NCI-H2107 (cell line): ENCODE measurements at places on chromosomes 5 and 9.

- DNase-seq: no peak
These were observed 4.5 kb upstream of the MOB3B start for GRCh38 chr9:27534131-27534530.

DNA sequence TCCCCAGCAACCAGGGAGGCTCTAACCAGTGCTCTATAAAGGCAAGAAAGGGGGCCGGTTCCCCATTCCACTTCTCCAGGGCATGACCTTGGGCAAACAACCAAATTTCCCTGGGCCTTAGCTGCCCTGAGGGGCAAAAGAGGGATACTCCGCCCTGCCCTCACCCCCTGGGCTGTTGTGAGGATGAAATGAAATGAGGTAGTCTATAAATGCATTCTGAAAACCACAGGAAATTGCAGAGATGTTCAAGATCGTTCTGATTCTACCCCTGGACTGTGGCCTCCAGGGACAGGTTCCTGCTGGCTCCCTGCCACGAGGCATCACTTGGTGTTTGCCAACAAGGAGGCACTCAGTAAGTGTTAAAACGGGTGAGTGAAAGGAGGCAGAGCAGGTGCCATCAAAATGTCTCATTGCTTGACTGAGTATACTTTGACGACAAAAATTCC, 5.7 kb downstream of the RAPGEF1 start:
- no peak for DNase-seq

- DNase-seq: no peak
These were observed 675 bp upstream of the SPAAR start for GRCh38 chr9:35908504-35909125.

DNA sequence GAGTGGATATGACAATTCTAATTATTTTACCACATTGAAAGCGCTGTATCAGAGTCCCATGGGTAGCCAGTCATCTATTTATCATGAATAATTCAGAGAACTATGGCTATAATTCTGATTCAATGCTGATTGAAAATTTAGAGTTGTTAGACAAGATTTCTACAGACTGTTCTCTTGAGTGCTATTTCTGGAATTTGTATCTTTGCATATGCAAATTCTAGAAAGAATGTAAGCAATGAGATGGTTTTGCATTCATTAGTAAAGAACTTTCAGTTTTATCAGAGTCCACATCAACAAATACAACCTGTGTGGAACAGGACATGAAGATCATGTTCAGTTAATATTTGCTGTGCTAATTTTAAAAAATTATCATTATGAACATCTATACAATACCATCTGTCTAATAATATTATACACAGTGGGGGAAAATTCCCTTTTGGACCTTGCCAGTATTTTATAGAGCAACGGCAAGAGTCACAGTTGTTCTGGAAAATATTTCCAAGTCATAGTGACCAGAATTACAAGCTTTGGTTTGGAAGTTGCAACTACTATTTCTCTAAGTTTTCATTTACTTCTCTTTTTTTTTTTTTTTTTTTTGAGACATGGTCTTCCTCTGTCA, 372.7 kb upstream of the PTGER4 start:
- DNase-seq: no peak

GRCh38 chr9:75864266-75864665, 26.2 kb upstream of the PCSK5 start:
- DNase-seq: no peak

DNA sequence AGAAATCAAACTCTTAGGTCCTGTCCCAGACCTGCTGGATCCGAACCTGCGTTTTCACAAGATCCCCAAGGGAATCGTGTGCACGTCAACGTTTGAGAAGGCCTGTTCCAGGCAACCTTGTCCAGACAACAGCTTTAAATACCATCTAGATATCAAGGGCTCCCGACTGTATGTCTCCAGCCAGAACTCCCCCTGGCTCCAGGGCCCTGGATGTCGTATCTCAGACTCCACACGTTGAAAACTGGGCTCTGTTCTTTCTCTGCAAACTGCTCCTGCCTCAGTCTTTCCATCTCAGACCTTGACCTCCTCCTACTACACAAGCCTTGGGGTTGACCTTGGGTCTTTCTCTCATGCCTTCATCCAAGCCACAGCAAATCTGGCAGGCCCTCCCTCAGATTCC, 5.8 kb upstream of the ENG start:
- no peak for DNase-seq

GRCh38 chr5:140875085-140876065, at the start of gene PCDHA12:
TSS of gene PCDHA12 (plus strand) at chr5:140875308. CDS start at chr5:140875473, 165 bp downstream.
- DNase-seq: no peak

DNA sequence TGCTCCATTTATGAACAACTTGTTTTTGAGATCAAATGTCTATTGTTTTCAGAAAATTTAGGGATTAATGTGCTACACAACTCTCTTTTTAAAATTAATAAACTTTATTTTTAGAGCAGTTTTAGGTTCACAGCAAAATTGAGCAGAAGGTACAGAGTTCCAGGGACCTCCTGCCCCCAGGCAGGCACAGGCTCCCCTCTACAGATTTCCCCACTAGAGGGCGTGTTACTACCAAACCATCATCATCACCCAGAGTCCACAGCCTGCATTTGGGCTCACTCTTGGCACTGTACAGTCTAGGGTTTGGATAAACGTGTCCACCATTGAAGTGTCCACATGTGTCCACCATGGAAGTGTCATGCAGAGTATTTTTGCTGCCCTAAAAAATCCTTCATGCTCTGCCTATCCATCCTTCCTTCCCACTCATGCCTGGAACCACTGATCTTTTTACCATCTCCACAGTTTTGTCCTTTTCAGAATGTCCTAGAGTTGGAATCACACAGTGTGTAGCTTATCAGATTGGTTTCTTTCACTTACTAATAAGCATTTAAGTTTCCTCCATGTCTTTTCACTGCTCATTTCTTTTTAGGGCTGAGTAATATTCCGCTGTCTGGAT, 61.7 kb downstream of the MRPL36 start:
- no peak for DNase-seq

GRCh38 chr5:150180241-150181026, 9.4 kb upstream of the SLC6A7 start:
- no peak for DNase-seq

DNA sequence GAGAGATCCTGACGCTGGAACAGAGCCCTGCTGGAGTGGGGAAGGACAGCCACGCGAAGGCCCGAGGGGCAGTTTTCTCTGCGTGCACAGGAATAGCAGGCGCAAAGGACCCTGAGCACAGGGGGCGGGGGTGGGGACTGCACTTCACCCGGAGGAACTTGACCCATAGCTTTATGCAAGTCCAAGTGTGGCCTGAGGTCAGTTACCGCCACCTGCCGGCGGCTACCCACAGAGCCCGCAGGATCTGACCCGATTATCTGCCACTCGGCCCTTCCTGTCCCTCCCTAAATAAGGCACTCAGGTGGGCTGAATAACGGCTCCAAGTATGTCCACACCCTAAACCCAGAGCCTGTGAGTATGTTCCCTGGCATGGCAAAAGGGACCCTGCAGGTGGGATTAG, 65.4 kb upstream of the FCN1 start:
- no peak for DNase-seq

GRCh38 chr5:176922817-176923216, 23.7 kb upstream of the HK3 start:
- no peak for DNase-seq

DNA sequence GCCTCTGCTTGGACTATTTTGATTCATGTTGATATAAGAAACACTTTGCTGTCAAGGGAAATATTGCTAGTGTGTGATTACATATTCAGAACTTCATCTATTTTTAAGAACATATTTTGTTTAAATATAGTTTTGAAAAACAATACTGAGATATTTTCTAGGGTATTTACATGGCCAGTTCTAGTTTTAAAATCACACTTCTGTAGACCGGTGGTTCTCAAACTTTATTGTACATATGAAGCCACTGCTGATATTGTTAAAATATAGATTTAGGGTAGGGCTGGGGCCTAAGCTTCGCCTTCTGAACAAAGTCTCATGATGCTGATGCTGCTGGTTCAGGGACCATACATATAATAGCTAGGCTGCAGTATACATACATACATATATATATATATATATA, 1000.0 kb downstream of the PTPRD start:
- no peak for DNase-seq

GRCh38 chr9:1100945-1101344, 50.8 kb downstream of the DMRT2 start:
- no peak for DNase-seq

DNA sequence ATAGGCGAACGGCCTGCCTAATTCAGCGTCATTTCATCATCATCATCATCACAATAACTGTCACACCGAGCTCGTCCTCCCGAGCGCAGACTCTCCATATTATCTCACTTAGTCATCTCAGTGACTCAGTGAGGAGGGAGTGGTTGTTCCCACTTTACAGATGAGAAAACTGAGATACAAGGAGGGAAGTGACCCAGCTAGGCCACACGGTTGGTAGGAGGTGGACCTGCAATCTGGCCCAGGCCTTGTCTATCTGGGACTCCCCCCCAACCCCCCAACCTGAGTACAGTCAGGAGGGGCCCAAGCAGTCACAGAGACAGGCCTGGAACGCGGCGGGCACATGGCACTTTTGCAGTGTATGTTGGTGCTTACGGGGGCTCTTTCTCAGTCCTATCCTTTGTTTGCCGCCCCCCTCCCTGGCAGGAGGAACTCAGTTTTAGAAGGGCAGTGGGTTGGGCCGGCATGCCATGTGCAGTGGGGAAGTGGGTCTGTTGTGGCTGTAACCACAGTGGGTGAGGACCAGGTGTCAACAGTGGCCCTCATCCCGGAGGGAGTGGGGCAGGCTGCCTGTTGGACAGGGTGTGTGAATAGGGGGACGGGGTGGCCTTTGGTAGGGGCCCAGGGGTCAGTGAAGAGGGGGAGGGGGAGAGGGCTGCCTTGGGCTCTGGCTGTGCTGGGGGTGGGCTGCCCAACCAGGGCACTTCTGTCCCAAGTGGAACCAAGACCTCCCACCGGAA, 1.7 kb upstream of the RXRA start:
- DNase-seq: no peak

- no peak for DNase-seq
These were observed 76.7 kb downstream of the MARCHF3 start for GRCh38 chr5:126953640-126954039.

GRCh38 chr9:109963079-109963478, 183.1 kb downstream of the PALM2AKAP2 start:
- DNase-seq: no peak

DNA sequence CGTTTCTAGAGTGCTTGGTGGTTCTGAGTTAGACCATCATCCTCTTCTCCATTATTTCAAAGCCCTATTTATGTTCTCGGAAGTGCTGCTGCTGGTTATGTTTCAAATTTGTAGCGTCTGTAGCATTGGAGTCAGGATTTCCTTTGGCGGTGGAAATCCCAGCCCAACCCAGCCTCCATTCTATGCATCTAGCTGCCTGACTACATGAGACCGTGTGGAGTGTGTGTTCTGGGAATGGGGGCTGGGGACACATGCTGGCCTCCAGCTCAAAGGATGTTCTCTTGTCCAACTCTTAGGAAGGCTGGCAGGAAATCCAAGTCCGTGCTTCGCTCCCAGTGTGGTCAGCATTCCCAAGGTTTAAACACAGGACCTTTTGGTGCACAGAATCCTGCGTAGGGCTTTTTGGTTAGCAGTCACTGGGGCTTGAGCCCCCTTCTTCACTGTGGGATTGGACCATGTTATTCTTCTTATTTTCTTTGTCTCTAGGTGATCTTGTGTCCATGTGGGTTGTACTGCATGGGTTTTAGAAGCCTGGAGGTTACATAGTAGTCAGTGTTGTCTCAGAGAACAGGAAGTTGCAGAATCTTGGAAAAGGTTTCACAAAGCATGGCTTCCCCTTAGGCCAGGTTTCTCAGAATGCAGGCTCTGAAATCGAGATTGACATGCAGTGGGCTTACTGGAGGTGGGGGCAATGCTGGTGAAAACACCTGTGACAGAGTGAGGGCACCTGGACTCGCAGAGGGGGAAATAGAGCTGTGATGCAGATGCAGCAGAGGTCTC, 132.2 kb downstream of the ARHGAP26 start:
- DNase-seq: no peak

DNA sequence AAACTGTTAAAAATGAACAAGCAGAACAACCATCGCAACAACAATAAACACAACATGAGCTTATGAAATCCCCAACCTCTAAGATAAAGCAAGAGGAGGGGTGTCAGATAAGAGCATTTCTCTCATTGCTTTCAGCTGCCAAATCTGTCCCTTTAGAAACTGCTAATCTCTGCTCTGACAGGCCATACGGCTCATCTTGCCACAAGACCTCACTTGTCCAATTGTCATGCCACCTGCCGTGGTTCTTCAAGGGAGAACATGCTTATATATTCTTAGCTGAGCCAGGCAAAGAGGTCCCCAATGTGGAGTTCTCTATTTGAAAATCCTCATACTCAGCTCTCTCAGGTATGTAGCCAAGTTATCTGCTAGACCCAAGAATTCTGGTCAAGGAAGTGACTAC, 405.0 kb upstream of the TNC start:
- DNase-seq: no peak

DNA sequence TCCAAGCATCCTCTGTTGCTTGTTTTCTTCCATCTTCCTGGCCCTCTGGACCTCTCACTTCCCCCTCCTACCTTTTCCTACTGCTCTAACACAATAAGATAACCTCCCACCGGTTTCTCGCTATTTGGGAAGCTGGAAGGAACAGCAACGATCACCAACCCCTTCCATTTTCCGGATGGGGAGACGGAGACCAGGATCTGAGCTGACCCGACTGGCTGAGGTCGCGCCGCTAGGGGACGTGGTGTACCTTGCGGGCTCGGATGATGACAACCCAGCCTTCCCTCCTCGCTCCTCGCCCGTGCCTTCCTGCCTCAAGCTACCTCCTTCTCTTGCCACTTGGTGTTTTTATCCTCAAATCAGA, 1.9 kb downstream of the LPAR1 start:
- DNase-seq: no peak

GRCh38 chr5:141485321-141486055, 658 bp downstream of the PCDHGC4 start:
- DNase-seq: no peak

DNA sequence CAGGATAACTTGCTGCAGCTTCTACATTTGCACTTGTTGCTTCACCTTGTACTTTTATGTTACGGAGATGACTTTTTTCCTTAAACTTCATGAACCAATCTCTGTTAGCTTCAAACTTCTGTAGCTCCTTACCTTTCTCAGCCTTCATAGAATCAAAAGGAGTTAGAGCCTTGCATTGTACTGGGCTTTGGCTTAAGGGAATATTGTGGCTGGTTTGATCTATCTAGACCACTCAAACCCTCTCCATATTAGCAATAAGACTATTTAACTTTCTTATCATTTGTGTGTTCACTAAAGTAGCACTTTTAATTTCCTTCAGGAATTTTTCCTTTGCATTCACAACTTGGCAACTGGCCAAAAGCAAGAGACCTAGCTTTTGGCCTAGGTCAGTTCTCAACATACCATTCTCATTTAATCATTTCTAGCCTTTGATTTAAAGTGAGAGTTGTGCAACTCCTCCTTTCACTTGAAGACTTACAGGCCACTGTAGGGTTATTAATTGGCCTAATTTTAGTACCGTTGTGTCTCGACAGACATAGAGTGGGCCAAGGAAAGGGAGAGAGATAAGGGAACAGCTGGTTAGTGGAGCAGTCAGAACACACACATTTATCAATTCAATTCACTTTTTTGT, 63.7 kb downstream of the SHOC1 start:
- DNase-seq: no peak

DNA sequence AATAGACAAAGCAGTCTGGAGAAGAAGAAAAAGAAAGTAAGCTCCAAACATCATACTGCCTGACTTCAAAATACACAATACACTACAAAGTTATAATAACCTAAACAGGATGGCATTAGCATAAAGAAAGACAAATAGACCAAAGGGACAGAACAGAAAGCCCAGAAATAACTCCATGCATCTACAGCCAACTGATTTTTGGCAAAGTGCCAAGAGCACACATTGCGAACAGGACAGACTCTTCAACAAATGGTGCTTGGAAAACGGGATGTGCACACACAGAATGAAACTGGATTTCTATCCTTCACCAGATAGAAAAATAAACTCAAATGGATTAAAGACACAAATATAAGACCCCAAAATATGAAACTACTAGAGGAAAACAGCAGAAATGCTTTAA, 66.6 kb upstream of the SPATA31E1 start:
- no peak for DNase-seq
